Stimulated activated CD8-positive, alpha-beta memory T cell treated with anti-CD3 and anti-CD28 coated beads, Interleukin-2, amount 100 ng/mL, for 1 hour (primary cell): ENCODE measurements at places on chromosomes 3 and 15.

DNA sequence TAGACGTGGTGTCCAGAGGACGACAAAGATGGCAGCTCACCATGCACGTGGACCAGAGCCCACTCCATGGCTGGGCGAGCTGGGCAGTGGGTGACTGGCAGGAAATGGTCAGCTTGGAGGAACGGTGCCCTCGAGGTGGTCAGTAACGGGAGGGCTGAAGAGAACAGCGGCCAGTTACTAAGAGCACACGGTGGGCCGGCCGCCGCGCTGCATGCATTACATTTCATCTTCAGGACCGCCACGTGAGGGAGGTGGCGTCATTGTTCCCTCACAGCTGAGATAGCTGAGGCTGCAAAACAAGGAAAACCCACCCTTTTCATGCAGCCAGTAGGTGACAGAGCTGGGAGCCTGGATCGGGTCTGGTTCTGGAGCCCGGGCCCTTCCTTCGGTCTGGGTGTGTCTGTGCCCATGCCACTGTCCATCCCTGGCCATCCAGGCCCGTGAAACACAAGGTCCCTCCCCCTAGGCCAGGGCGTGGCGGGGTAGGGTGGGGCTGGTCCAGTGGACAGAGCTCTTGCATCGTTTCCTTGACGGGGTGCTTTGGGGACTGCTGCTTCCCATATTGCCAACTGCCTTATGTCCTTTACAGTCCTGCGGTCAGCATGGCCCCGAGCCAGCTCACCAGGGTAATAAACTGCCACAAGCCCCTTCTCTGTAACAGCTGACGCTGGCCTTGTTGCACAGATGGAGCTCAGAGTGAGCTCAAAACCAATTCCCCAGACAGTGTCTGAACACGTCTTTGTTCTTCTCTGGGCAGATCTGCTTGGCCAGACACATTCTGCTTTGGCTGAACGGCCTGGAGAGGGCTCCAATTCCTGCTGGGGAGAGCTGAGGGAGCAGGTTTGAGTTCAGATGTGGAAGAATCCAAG lies 51.8 kb downstream of the RGMA start:
- no peak for DNase-seq

DNA sequence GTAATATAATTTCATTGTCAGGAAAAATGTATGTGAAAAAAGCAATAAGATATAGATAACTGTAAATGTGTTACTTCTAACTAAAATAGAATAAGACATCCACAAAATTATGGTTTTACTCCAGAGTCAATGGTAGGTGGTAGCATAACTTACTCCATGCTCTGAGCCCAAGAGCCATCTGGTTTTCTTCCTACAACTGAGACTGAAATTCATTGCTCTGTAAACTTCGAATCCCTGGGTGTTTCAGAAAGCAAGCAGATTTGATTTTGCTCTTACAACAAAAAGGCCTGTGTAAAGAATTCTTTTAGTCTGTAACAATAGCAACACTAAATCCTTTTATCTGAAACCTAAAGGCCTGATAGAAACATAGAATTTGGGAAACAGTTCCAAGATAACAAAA lies 805.9 kb downstream of the AGBL1 start:
- DNase-seq: no peak

DNA sequence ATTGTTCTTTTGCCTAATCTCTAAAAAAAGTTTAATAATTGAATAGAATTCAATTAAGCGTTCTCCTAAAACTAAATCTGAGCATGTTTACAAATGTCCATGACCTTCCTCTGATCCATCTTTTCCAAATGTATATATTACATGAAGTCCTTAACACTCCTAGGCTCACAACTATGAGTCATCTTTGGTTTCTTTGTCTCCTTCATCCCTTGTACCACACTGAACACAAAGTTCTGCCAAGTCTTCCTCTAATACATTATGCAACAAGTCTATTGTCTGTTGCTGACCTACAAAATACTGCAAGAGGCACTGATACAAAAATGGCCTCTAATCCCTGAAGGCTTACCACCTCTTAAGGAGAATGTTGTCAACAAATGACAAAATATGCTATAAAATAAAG lies 550.2 kb downstream of the PYDC2 start:
- DNase-seq: no peak

- no peak for DNase-seq
Measured at GRCh38 chr3:188082031-188082430, 71.9 kb upstream of the LPP start.

- no peak for DNase-seq
Measured at GRCh38 chr3:31165399-31165860, 271.0 kb upstream of the GADL1 start.

DNA sequence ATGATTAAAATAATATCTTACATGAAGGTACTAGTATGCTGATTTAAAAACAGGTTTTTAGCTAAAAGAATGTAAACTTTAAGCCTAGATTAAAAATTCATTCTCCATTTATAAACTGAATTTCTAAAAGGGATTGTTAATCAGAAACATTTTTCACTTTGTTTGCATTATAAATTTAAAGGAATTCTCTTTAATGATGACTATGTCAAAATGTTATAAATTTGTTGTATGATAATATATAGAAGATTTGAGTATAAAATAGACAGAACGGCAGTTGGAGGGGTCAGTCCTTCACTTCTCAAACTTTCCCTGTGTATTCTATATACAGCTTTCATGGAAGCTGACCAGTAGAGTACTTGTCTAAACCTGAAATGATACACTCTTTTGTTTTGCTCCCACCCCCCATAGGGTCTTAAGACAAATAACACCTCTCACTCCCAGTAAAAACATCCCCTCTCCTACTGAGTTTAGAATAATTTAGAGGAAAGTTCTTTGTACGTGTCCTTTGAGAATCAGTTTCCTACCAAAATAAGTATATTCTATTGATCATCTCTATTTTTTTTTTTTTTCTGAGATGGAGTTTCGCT lies 64.9 kb upstream of the PYGO1 start:
- DNase-seq: no peak

- no peak for DNase-seq
Measured at GRCh38 chr15:77470235-77470634, 49.5 kb downstream of the HMG20A start.

- no peak for DNase-seq
Measured at GRCh38 chr3:143571548-143571947, 276.7 kb downstream of the SLC9A9 start.

- DNase-seq: no peak
Measured at GRCh38 chr3:12222775-12223485, 64.2 kb upstream of the TIMP4 start.

DNA sequence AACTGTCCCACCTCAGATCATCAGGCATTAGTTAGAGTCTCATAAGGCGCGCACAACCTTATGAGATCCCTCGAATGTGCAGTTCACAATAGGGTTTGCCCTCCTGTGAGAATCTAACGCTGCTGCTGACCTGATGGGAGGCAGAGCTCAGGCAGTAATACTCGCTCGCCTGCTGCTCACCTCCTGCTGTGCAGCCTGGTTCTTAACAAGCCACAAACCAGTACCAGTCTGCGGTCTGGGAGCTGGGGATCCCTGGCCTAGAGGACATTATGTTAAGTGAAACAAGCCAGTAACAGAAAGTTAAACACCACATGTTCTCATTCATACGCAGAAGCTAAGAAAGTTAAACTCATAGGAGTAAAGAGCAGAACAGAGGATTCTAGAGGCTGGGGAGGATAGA lies 47.0 kb downstream of the MAP3K13 start:
- no peak for DNase-seq

DNA sequence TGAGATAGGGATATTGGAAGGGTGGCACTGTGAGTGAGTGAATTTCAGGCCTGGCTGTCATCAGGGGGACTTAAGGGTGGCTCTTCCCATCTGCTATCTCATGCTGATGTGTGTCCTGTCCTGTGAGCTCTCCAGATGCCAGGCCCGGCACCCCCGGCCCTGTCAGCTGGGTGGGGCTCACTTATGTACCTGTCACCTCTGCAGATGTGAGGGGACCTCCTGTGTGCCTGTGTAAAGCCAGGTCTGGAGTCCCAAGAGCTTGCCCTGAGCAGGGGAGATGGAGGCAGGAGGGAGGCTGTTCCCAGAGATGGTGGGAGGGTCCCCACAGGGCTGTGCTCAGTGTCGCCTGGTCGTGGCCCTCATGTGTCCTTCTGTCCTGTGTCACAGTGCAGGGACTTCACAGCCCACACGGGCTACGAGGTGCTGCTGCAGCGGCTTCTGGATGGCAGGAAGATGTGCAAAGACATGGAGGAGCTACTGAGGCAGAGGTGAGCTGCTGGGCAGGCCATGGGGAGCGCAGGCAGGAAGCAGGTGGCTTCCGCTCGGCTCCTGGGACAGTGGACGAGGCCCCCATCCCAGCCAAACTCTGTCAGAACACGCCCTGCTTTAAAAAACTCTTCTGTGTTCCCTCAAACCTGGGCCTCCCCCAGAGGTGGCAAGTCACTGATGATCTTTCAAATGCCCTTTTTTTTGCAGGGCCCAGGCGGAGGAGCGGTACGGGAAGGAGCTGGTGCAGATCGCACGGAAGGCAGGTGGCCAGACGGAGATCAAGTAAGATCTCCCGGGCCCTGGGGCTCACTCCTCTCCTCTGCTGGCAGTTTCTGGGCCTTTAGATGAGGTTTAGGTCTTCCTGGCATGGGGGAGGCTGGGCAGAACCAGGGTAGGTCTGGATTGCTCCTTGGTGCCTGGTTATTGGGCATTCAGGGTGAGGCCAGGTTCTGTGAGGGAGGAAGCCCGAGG lies 23.1 kb downstream of the PSTPIP1 start:
- no peak for DNase-seq

DNA sequence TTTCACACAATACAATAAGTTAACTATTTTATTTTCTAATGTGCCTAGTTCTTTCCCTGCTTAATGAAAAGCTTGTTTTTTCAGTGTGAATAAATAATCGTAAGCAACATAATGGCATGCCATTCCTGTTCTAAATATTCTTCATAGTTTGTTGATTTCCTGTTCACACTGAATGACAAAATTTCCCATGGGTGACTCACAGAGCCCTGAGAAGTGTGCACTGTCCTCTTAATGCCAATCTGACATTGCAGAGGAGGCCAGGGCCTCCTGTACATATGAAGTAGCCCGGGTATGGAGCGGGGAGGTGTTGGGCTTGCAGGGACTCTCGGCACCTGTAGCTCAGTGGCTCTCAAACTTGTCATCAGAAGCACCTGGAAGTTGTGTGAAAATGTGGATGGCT lies 24.3 kb downstream of the CCR3 start:
- no peak for DNase-seq

GRCh38 chr15:98296653-98297052 lies 336.1 kb downstream of the ARRDC4 start:
- DNase-seq: no peak

GRCh38 chr3:54703923-54704322 lies 223.9 kb downstream of the LRTM1 start:
- no peak for DNase-seq

GRCh38 chr3:45992821-45993221 lies 2.8 kb downstream of the FYCO1 start:
- no peak for DNase-seq

DNA sequence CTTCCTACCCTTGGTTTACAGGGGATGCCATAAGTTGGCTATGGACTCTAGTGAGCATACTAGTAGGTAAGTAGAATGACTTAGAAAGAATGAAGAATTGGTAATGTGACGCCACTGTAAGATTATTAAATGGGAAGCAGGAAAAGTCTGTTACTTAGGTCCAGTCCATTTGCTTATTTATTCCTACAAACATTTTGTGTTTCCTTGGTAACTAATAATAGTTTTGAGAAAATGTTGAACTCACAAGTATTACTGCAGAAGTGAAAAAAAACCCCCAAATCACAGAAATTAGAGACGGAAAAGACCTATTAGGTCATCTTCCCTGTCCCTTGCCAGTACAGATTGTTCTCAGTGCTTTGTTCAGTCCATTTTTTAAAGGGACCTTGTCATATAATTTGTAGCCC lies 63.5 kb downstream of the CMSS1 start:
- DNase-seq: no peak

DNA sequence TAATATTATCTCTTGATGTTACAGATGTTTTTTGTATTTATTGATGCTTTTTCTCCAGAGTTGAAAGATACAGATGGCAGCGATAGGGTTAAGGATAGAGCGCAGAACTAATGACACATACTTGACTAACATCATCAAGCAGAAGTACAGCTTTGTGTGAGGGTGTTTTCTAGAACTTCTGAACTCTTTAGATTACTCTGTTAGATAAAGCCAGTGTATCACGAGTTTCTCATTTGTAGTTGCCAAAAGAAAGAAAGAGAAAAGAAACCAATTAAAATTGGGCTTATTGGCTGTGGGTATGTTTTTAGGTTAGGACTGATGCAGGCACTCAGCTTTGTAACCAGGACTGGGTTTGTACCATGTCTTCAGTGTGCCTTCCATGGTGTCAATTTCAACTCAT lies 6.6 kb upstream of the GPR171 start:
- no peak for DNase-seq

DNA sequence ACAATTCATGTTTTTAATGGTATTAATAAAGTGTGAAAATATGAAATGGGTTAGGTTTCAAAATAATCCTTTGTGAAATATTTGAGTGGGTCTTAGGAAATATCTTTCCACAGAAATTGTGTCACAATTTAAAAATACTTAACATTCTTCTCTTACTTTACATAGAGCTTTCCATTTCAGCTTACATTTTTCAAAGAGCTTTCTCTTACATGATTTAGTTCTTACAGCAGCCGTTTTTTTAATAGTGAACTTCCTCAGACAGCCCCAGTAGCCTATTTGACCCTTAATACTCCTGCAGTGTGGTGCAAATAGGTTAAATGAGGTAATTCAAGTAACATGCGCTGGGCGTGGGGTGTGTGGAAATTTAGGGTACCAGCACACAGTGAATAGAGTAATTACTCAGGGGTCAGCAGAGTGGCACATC lies 21.8 kb downstream of the P2RY12 start:
- DNase-seq: no peak

GRCh38 chr15:97091093-97091492 lies 760.6 kb downstream of the NR2F2 start:
- DNase-seq: no peak

DNA sequence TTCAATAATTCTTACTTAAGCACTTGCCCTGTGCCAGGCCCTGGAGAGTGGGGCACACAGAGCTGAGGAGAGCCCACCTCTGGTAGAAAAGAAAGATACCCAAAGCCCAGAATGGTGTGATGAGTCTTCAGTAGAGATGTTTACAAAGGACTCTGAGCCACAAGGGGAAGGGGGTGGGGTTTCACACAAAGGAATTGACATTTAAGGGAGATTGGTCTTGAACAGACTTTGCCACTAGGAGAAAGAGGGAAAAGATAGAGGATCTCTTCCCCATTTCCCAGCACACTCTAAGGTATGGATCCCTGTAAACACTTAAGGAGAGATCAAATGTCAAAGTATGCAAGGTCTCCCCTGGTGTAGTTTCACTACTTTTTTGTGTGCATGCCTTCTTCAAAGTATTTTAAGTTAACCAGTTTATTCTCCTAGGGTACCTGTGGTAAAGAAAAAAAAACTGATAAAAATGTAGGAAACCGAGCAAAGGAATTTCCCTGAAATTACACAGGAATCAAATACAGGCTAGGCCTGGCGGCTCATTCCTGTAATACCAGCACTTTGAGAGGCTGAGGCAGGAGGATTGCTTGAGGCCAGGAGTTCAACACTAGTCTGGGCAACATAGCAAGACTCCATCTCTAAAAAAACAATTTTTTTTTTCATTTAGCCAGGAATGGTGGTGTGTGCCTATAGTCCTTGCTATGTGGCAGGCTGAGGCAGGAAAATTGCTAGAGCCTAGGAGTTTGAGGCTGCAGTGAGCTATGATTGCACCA lies 117.6 kb upstream of the SKOR1 start:
- no peak for DNase-seq

GRCh38 chr15:101611580-101612299 lies 40.4 kb downstream of the TM2D3 start:
- no peak for DNase-seq
